ENCODE measurements at places on chromosomes 7 and 10. TPM values are rescaled to one million over a fixed set of nuclear protein-coding genes. Genes with fewer than 3 reads are reported as not detected.

PAPOLB gene
- total RNA-seq, result 0.07 TPM

TNKS2 gene
- 29.5 TPM for total RNA-seq

BUD31 gene
- 93.7 TPM for total RNA-seq

- H3K4me1 ChIP-seq, result peaks cover 6% of the 10 kb centered on the region
- H3K27me3 ChIP-seq, result no peaks in the 10 kb centered on the region
- H3K36me3 ChIP-seq, result no peaks in the 10 kb centered on the region
- no peak overlapping the region for H3K27ac ChIP-seq
- no peak overlapping the region for H3K4me3 ChIP-seq
These were observed 1197.3 kb downstream of the SORCS3 start for GRCh38 chr10:105838392-105838791.

GRCh38 chr7:80902716-80903308, 16.0 kb downstream of the SEMA3C start:
- H3K27ac ChIP-seq, result no peak overlapping the region
- H3K36me3 ChIP-seq, result no peaks in the 10 kb centered on the region
- H3K4me3 ChIP-seq, result no peak overlapping the region

GRCh38 chr10:78236416-78237015, 202.9 kb downstream of the RPS24 start:
- no peak overlapping the region for H3K27ac ChIP-seq
- peaks cover 6% of the 10 kb centered on the region for H3K27me3 ChIP-seq
- DNase-seq, result no peak
- no peaks in the 10 kb centered on the region for H3K4me1 ChIP-seq

DNA sequence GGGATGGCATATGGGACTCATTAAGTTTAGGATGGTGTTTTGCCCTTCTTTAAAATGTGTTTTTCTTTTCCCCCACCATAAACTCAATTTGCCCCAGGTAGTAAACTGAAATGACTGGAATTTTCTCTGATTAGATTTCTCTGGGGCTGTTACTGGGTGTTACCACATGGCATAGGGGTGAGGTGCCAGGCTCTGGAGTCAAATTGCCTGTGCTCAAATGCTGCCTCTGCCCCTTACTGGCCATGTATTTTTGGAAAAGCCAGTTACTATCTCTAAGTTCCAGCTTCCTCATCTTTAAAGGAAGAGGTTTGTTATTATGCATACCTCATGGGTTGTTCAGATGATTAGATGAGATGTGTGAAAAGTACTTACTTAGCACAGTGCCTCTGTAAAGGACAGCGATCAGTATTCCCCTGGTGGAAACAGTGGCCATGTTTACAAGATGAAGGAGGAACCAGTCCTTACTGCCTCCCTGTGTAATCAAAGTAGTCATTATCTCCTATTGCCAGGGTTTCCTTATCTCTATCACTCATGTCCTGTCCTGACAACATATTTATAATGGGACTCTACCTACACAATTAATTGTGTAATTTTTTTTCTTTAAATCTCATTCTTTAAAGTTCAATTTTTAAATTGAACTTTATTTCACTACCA, 352.0 kb downstream of the KCNMA1 start:
- H3K4me1 ChIP-seq, result peaks cover 10% of the 10 kb centered on the region
- no peak for DNase-seq
- no peak overlapping the region for H3K27ac ChIP-seq
- H3K4me3 ChIP-seq, result no peak overlapping the region
- peaks cover 19% of the 10 kb centered on the region for H3K27me3 ChIP-seq

- H3K36me3 ChIP-seq, result no peaks in the 10 kb centered on the region
- no peak overlapping the region for H3K4me3 ChIP-seq
- no peaks in the 10 kb centered on the region for H3K27me3 ChIP-seq
- DNase-seq, result no peak
These were observed 156.2 kb upstream of the GALNT17 start for GRCh38 chr7:70975754-70976153.

GRCh38 chr7:41065663-41066062, 637.2 kb downstream of the INHBA start:
- H3K27ac ChIP-seq, result no peak overlapping the region
- H3K36me3 ChIP-seq, result no peaks in the 10 kb centered on the region
- H3K4me1 ChIP-seq, result no peaks in the 10 kb centered on the region
- no peak for DNase-seq

DNA sequence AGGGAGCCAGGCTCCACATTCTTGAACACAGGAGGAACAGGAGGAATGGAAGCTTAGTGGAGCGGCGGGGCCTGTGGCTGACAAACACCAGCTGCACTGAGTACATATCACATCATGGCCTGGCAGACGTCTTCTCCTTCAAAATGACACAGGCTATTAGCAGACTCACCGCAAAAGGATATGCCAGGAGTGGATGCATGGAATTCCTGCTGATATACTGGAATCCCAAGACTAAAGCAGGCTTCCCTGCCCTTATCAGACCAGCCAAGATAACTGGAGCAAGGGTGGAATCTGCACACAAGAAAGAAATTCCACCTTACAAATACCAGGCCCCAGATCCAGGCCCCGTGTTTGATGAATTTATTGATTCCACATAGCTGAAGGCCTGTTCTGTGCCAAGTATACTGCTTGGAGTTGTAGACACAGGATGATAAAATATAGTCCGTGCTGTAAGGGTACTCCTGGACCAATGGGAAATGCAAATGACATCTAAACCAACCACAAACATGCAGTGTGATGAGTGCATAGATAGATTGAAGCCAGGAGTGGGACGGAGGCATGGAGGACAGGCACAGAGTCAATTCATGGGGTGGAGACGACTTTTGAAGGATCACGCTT, 480.5 kb upstream of the ZMIZ1 start:
- DNase-seq, result no peak
- no peaks in the 10 kb centered on the region for H3K4me1 ChIP-seq
- no peak overlapping the region for H3K4me3 ChIP-seq
- peaks cover 3% of the 10 kb centered on the region for H3K27me3 ChIP-seq
- H3K36me3 ChIP-seq, result no peaks in the 10 kb centered on the region

GRCh38 chr10:109931163-109931562, 7.9 kb upstream of the XPNPEP1 start:
- H3K4me3 ChIP-seq, result no peak overlapping the region
- H3K36me3 ChIP-seq, result no peaks in the 10 kb centered on the region
- no peak overlapping the region for H3K27ac ChIP-seq

All from activated B cell treated with CpG ODN at 0.5 μM for 24 hours (primary cell).